Natural killer cell treated with Interleukin-12 subunit alpha and Interleukin-12 subunit beta and Interleukin-15 and Interleukin-18, amount 100 ng/mL, for 72 hours (primary cell): ENCODE measurements at places on chromosomes 16 and 17. TPM values are rescaled to one million over a fixed set of nuclear protein-coding genes. Genes with fewer than 3 reads are reported as not detected.

DNA sequence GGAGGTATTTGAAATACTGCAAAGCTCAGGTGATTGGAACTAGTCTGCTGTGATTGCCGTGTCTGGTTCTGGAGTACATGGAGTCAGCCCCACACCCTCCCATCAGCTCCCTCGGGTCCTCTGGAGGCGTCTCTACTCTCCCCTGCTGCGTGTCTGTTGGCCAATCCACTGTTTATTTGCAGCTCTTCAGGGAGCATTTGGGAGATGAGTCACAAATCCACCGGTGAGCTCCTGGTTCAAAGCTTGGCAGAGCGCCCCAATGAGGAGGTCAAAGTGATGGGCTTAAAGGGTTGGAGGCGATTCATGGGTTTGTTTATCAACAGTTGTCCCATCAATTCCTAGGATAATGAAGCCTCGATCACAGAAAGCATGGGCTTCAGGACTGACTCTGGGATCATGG is 14.6 kb downstream of the CALB2 start:
- DNase-seq, result no peak

GRCh38 chr16:86985648-86986015 is 331.6 kb downstream of the C16orf95 start:
- DNase-seq, result no peak

DNA sequence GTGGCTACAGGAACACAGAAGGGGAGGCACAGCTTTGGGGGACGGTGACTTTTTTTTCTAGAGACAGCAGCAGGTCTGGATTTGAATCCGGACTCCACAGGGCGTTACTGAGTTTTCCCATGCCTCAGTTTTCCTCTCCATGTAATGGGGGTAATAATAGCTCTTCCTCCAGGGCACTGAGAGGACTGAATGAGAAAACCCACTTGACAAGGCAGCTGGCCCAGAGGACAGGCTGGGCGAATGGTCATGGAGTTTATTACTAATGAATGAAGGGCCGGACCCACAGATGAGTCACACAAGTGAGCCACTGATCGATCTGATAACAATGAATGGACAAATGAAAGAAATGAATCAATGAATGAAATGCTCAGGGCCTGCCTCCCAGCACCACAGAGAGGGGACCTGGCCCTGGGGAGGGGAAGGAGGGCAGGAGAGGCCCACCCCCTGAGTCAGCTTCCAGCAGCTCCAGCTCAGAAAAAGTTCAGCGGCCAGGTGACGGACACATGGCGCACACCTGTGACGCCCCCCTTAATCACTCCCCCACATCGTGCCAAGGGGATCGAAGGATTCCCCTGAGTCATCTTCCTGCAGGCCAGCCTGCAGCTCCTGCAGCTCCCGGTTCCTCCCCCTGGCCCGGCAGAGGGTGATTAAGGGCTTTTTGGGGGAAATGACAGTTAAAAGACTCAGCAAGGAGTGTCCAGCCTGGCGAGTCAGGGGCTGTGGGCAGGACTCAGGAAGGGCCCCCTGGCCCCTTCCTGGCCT is 54.3 kb downstream of the SOCS1 start:
- DNase-seq, result no peak

Gene DPEP2
- 2.3 TPM for total RNA-seq

Gene NPIPB2
- 19.9 TPM for total RNA-seq

Gene TMEM88
- total RNA-seq, result 2.7 TPM

Gene PRKAR1A
- 230 TPM for total RNA-seq
